ENCODE measurements at places on chromosomes 4 and X. TPM values are rescaled to one million over a fixed set of nuclear protein-coding genes. Genes with fewer than 3 reads are reported as not detected.

The RADX gene
- total RNA-seq: 5.8 TPM

The SH3D19 gene
- 12.3 TPM for total RNA-seq

The UCHL1 gene
- total RNA-seq: 3.0 TPM

The DMP1 gene
- total RNA-seq: not detected

The PABPC5 gene
- 1.9 TPM for total RNA-seq

The SYNPO2 gene
- total RNA-seq: 31.3 TPM

The DUSP21 gene
- total RNA-seq: not detected

The MSL3 gene
- total RNA-seq: 97.4 TPM

The TEC gene
- 5.9 TPM for total RNA-seq

Measured in spleen (tissue), 13 donors.